ENCODE measurements at places on chromosomes 1 and 21.

GRCh38 chr1:160821627-160822026 is 25.7 kb downstream of the LY9 start:
- no peak for DNase-seq

DNA sequence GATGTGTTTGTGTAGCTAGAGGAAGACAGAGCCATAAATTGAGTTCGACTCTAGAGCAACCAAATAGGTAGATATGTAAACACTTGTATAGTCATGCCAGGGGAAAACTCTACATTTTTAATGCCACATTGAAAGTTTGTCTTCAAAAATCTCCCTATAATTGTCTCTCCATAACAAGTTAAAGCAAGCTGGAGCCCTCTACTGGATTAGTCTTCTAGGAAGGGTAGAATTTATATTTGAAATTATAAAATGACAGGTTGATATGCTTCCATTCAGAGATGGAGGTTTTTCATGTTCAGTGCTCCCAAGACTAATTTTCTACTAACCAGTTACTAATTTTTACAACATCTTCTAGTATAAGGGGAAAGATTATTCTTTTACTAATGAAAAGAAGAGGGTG is 13.1 kb upstream of the COL24A1 start:
- DNase-seq: no peak

GRCh38 chr1:53365437-53366063 is 37.7 kb upstream of the LRP8 start:
- DNase-seq: no peak

DNA sequence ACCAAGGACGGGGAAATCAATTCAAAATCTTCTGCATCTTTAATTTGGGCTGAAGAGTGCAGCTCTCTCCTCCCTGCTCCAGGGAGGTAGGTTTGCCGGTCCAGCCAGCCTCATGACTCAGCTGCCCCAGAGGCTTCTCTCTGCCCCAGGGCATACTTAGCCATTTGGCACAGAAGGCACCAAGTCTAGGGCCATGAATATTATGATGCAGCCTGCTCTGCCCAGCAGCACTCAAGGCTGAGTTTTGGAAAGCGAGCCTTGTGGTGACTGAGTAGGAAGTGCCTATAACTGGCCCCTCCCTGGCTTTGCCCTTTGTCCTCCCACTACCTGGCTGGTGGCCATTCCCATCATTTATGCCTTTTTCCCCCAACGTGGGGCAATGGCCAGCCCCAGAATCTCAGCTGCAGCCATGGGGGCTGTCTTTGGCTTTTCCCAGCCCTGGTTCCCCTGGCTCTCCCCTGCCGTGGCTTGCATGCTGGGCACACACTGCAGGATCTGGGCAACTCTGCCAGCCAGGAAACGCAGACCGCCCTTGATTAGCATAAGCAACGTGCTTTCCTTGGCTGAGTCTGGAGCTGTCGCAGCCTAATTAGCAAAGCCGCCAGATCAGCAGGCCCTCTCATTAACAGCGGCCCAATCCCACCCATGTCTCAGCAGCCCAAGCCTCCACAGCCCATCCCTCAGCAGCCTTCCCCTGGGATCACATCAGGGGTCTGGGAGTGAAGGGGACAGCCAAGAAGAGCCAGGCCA is 258.6 kb upstream of the TMEM51 start:
- DNase-seq: no peak

- no peak for DNase-seq
Measured at GRCh38 chr1:151197863-151198253, 494 bp upstream of the PIP5K1A start.

- DNase-seq: no peak
Measured at GRCh38 chr1:37303884-37304574, 170.4 kb upstream of the ZC3H12A start.

DNA sequence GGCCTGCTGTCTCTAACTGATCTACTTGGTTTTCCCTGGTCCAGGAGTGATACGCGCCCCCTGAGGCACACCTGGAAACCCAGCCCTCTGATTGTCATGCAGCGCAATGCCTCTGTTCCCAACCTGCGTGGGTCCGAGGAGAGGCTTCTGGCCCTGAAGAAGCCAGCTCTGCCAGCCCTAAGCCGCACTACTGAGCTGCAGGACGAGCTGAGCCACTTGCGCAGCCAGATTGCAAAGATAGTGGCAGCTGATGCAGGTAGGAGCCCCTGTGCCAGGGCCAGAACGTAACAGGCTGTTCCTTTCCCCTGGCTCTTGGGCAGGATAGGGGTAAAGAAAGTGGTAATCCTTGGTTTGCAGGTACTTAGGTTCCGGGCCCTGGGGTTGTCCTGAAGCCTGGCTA is 6.8 kb downstream of the MTFR1L start:
- DNase-seq: no peak

DNA sequence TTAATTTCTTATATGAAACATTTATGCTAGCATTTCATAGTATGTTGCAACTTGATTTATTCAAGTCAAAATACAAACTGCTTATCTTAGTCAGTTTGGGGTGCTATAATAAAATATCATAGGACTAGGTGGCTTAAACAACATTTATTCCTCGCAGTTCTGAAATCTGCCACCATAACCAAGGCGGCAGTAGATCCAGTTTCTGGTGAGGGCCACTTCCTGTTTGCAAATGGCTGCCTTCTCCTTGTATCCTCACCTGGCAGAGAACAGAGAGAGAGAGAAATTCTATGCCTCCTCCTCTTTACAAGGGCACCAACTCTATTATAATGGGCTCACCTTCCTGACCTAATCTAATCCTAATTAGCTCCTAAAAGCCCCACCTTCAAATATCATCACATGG is 76.1 kb upstream of the RGS2 start:
- DNase-seq: no peak

DNA sequence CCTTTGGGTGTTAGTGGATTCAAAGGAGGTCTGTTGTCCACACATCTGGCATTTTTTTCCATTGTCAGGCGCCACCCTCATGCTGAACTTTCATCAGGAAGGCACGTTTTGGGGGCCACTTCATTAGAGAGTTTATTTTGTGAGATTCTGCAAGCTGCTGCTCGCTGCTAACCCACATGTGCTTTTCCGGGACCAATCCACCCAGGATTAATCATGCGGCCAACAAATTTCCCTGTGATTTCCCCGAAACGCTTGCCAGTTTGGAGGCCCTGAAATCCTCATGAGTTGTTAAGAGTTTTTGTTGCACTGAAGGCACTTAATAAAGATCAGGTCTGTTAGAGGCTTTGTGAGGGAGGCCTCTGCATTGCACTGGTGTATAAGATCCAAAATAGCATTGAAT is 2.4 kb downstream of the PDPN start:
- no peak for DNase-seq

- no peak for DNase-seq
Measured at GRCh38 chr21:19440792-19441655, 1037.4 kb upstream of the TMPRSS15 start.

- DNase-seq: no peak
Measured at GRCh38 chr1:173355281-173356031, 121.7 kb upstream of the PRDX6 start.

DNA sequence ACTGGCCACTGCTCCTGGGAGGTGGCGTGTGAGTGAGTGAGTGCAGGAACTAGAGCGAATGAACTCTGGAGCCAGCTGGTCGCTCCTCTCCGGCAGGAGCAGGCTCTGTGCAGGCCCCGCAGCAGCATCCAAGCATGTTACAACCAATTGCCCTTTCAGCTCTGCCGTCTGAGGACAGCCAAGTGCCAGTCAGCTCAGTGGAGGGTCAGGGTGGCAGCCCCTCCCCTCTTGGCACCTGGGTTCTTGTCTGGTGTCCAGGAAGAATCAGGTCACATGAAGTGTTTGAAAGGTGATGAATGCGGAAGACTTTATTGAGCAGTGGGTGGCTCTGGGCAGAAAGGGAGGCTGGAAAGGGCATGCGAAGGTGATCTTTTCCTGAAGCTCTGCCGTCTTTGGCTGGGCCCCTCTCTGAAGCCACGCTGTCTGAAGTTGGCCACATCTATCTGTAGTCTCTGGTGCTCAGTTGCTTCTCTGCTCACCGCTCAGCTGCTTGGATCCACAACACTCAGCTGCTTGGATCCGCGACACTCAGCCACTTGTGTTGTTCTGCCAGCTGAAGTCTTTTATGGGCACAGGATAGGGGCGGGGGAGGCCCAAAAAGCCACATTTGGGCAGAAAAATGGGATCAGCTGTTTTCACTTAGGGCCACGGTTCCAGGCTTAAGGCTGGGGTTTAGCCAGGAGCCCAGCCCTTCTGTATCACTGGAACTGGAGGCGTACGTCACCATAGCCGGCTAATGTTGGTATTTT is 139.8 kb downstream of the ADSS2 start:
- no peak for DNase-seq

GRCh38 chr1:218765753-218766152 is 407.9 kb upstream of the LYPLAL1 start:
- no peak for DNase-seq

- DNase-seq: no peak
Measured at GRCh38 chr1:76160225-76160624, 85.7 kb downstream of the ST6GALNAC3 start.

GRCh38 chr1:230517786-230518185 is 91.7 kb upstream of the PGBD5 start:
- no peak for DNase-seq

DNA sequence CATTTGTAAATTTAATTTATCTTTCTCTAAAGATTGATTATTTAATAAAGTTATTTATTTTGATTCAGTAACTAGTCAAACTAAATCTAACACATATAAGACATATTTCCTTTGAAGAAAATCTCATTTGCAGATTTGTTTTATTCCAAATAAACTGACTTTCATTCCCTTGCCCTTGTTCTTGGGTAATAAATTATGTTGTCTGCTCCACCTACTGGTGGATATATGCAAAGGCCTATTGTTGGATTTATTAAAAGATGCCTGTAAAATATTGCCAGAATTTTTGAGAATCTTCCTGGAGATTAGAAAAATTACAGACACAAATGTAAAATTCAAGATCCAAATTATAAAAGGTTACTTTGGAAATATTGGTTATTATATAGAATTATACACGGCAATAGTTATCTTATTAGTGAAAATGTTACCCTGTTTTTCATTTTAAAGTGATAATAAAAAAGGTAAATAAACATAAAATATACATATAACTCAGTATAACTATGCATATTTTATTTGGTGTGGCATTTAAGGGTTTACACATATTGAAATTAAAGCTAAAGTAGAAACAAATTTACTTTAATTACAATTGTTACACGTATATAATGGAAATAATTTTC is 116.1 kb downstream of the SPATA17 start:
- no peak for DNase-seq

All from NK-92 treated with Interleukin-12 subunit alpha and Interleukin-12 subunit beta, amount 100 ng/mL, for 24 hours (cell line).